ENCODE measurements at places on chromosomes 3 and 15.

DNA sequence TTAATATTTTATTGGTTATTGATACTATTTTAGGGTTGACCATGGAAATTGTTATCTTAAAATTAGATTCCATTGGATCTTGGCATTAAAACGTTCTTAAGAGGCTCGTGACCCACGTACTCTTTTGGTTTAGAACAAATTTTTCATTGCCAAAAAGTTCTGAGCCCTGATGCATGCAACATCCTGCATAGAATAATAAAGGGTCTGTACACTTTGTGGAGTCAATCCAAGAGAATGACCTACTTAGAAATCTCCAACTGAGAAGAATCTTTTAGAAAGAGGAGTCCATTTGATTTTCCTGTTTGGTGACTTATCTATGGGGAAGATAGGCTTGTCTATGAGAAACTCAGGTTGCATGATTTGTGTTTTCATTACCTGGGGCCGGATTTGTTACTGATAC lies 404.2 kb upstream of the RGMA start:
- no peak for DNase-seq

DNA sequence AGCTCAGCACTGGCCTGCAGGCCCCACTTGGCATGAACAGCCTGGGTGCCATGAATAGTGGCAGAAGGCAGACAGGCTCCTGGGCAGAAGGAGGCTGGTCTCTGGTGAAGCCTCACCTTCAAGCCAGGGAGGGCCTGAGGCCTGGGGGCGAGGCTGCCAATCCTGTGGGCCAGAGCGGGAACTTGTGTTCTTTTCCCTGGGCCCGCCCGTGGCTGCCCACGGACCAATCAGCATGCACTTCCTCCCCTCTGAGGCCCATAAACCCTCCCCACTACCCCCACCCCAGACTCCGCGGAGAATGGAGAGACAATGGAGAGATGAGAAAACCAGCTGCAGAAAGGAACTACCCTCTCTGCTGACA lies 283.8 kb upstream of the ROBO1 start:
- DNase-seq = no peak

- DNase-seq = no peak
These were observed 247.7 kb downstream of the ZBTB20 start for GRCh38 chr3:114899186-114899931.

DNA sequence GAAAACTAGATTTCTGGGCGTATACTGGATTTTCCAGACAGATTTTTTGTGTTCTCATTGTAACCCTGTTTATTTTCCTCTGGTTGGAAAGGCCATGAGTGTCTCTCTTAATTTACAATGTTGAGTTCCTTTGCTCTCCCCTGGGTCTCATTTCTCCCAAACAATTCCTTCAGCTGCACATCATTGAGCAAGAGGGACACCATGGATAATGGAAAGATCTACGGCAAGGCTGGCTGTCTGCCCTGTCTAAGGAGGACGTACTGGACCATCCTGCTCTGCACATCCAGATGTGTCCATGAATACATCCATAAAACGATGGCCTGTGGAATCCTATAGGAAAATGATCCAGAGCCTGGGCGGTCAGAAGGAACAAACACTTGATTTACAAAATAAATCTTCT lies 258.1 kb upstream of the MCTP2 start:
- DNase-seq = no peak

DNA sequence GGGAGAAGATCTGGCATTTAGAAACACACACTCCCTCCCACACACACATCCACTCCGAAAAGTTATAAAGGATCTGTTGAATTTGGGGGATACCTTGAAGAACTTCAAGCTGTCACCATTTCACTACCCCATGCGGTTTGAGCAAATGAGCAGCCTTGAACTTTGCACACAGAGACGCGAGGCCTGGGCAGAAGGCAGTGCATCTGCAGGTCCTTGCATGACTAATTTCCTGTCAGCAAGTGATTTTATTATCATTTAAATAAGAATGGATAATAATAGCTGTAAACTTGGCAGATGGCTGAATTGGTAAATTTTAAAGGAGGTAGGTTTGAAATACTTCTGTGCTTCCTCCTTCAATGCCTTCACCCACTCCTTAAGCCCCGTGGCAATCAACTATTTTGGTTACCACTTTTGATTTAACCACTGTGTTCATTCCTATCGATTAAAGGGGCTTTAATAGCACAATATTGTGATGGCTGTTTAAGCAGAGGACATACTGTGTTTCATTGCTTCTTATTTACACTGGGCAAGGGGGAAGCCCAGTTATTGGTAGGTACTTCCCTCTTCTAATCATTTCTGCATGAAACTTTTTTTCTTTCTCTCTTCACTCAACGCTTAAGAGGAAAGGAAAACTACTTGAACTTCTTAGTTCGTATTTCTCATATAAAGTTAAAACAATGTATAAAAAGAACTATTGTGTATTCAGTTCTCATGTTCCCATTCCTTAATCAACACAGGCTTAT lies 108.1 kb downstream of the ROBO2 start:
- DNase-seq = no peak

DNA sequence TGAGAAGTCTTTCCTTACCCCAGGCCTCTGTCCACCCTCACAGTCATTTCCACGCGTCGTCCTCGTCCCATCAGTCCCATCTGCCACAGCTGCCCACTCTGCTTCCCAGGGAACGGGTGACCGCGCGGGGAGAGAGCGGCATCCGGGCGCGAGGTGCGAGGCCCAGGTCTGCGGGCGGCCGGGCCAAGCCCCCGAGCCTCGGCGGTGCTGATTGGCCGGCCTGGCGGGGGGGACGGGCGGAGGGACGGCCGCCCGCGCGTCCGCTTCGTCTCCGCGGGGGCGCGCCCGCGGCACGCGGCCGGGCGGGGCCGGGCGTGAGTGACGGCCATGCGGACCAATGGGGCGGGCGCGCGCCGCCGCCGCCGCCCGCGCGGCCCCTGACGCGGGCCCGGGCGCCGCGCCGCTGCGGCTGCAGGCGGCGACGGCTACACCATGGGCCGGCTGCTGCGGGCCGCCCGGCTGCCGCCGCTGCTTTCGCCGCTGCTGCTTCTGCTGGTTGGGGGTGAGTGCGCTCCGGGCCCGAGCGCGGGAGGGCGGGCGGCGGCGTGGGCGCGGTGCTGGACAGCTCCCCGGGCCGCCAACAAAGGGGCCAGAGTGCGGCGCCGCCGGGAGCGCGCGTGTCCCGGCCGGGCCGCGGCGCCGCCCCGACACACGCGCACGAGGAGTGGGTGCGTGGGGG lies at the start of gene PODXL2:
TSS of gene PODXL2 (plus strand) at position 398 of the 679 bp plus-strand sequence. CDS start at position 433, 35 bp downstream.
- peak; percentile 58 for DNase-seq

All from CD4-positive, alpha-beta T cell treated with Interleukin-6 for 4 hours (primary cell).